ENCODE measurements at places on chromosomes 3 and 15. TPM values are rescaled to one million over a fixed set of nuclear protein-coding genes. Genes with fewer than 3 reads are reported as not detected.

CSTA gene
- total RNA-seq, result not detected

- peak overlapping the region; percentile 50 for H3K27ac ChIP-seq
- H3K4me3 ChIP-seq, result peak overlapping the region; percentile 9
- DNase-seq, result no peak
- no peaks in the 10 kb centered on the region for H3K27me3 ChIP-seq
- H3K36me3 ChIP-seq, result no peaks in the 10 kb centered on the region
These were observed 18.2 kb downstream of the PIF1 start for GRCh38 chr15:64807051-64807749.

GHSR gene
- total RNA-seq, result 0.37 TPM

DNA sequence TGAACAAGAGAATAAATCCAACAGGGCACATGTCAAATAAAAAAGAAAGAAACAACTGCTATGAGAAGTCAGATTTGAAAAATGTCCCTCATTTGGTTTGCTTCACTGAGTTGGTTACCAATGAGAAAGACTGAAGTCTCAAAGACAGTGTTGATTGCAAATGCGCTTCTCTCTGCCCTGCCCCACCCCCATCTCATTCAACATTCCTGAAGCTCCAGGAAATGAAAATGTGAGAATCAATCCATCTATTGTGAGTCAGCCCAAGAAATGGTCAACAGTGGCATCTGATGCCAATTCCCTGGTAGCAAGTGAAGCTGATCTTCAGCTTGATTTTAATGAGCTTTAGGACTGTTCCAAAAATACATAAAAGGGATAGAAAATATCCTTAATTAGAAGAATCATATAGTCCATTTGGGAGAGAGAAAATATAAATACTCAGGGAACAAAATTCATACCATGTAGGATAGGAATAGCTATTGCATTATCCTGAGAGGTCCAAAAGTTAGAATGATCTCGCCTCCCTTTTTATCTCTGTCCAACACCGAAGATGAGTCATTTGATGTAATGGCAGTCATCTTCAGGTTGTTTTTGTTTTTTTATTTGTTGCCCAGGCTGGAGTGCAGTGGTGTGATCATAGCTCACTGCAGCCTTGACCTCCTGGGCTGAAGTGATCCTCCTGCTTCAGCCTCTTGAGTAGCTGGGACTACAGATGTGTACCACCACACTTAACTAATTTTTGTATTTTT, 200.3 kb upstream of the UMPS start:
- no peaks in the 10 kb centered on the region for H3K4me1 ChIP-seq
- no peak overlapping the region for H3K27ac ChIP-seq
- H3K4me3 ChIP-seq, result no peak overlapping the region
- no peaks in the 10 kb centered on the region for H3K27me3 ChIP-seq

- H3K36me3 ChIP-seq, result peaks cover 18% of the 10 kb centered on the region
- no peak overlapping the region for H3K27ac ChIP-seq
- no peaks in the 10 kb centered on the region for H3K4me1 ChIP-seq
- H3K27me3 ChIP-seq, result no peaks in the 10 kb centered on the region
- no peak overlapping the region for H3K4me3 ChIP-seq
These were observed 79.8 kb downstream of the RFTN1 start for GRCh38 chr3:16433701-16434151.

DNA sequence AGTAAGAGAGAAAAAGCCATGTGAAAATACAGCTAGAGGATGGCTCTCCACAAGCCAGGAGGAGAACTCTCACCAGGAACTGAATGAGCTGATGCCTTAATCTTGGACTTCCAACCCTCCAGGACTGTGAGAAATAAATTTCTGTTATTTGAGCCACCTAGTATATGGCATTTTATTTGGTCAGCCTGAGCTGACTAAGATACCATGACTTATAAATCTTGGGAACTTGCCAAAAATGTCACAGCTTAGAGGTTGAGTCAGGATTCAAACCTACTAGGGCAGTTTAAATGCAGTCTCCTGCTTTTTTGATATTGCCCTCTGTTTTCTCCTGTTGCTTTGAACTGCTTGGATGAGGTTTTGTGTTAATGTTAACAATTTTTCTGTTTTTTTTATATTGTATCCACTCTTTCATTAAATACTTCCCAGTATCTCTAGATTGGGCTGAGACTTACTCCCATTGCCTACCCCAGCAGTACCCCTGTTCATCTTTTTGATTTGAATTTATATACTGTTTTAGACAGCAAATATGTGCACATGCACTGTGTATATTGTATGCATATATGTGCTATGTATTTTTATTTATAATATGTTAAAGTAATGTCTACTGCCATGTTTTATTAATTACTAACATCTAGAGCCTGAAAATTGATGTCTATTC, 1223.2 kb downstream of the OTOL1 start:
- no peaks in the 10 kb centered on the region for H3K4me1 ChIP-seq
- H3K27me3 ChIP-seq, result no peaks in the 10 kb centered on the region
- peak; percentile 14 for DNase-seq
- no peak overlapping the region for H3K27ac ChIP-seq
- no peaks in the 10 kb centered on the region for H3K36me3 ChIP-seq

DNA sequence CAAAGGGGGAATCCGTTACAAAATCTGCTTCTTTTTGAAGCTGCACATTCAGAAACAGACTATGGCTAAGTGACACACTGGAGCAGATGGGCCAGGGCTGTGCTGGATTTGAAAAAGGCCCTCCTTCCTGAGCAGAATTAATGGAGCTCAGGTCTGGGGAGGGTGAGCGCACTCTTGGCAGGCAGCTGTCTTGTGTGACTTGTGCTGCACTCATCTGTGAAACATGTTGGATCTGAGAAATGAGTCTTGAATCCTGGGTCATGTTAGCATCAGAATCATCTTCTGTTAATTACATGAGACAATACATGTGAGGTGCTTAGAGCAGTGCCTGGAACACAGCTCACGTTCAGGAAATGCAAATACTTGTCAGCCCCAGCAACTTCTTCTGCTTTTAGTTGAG, 219.6 kb downstream of the THSD4 start:
- no peak overlapping the region for H3K4me3 ChIP-seq
- H3K4me1 ChIP-seq, result peaks cover 15% of the 10 kb centered on the region
- H3K27me3 ChIP-seq, result no peaks in the 10 kb centered on the region
- no peaks in the 10 kb centered on the region for H3K36me3 ChIP-seq
- H3K27ac ChIP-seq, result no peak overlapping the region

SLC27A2 gene
- total RNA-seq, result not detected

CCDC14 gene
- total RNA-seq, result 47.3 TPM

DUOXA2 gene
- total RNA-seq, result 119 TPM

- no peaks in the 10 kb centered on the region for H3K4me1 ChIP-seq
- no peaks in the 10 kb centered on the region for H3K36me3 ChIP-seq
- no peak overlapping the region for H3K27ac ChIP-seq
- H3K27me3 ChIP-seq, result peaks cover 4% of the 10 kb centered on the region
- DNase-seq, result no peak
- H3K4me3 ChIP-seq, result no peak overlapping the region
These were observed 17.6 kb upstream of the ISLR start for GRCh38 chr15:74155766-74156417.

GRCh38 chr3:112126511-112126911, 6.5 kb downstream of the GCSAM start:
- DNase-seq, result no peak
- no peak overlapping the region for H3K27ac ChIP-seq
- H3K36me3 ChIP-seq, result peaks cover 26% of the 10 kb centered on the region
- no peak overlapping the region for H3K4me3 ChIP-seq
- peaks cover 12% of the 10 kb centered on the region for H3K4me1 ChIP-seq

DNA sequence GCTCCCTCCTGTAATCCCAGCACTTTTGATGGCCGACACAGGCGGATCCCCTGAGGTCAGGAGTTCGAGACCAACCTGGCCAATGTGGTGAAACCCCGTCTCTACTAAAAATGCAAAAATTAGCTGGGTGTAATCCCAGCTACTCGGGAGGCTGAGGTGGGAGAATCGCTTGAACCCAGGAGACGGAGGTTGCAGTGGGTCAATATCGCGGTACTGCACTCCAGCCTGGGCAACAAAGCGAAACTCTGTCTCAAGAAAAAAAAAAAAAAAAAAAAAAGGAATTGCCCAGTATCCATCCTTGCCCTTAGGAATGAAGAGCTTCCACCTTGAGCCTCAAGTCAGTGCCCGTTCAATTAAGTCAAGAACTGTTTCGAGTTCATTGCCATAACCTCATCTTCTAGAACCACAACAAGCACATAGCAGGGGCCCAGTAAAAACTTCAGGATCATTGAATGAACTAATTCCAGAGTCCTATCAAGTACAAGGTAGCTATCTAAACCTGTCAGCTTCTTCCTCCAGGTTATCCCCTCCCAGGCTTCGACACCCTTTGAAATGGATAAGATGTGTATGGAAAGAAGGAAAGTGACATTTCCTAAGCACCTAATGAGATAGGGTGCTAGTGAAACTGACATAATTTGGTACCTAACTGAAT, 826 bp downstream of the DBR1 start:
- H3K4me1 ChIP-seq, result peaks cover 39% of the 10 kb centered on the region
- H3K27ac ChIP-seq, result no peak overlapping the region
- H3K36me3 ChIP-seq, result peaks cover 29% of the 10 kb centered on the region
- no peaks in the 10 kb centered on the region for H3K27me3 ChIP-seq
- no peak for DNase-seq

GNAT1 gene
- not detected for total RNA-seq

GRCh38 chr3:177465257-177465642, 268.0 kb upstream of the TBL1XR1 start:
- DNase-seq, result peak; percentile 59
- peaks cover 43% of the 10 kb centered on the region for H3K4me1 ChIP-seq
- no peaks in the 10 kb centered on the region for H3K36me3 ChIP-seq
- H3K27me3 ChIP-seq, result no peaks in the 10 kb centered on the region

DNA sequence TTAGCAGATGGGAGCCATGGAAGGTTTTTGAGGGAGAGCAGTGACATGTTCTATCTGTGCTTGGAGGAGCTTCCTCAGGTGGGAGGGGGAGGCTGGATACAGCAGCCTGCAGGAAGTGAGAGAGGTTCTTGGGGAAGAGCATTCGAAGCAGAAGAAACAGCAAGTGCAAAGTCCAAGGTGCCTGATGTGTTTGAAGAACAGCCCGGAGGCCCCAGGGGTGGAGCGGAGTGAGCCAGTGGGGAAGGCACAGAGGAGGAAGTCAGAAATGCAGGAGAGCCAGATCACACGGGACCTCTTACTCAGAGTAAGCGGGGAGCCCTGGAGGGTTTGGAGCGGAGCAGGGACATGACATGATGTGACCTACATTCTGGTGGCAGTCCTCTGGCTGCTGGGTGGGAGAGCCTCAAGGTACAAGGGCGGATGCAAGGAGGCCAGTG, 10.8 kb downstream of the ITGA11 start:
- H3K4me1 ChIP-seq, result peaks cover 40% of the 10 kb centered on the region
- H3K4me3 ChIP-seq, result no peak overlapping the region
- no peaks in the 10 kb centered on the region for H3K27me3 ChIP-seq
- H3K27ac ChIP-seq, result no peak overlapping the region

TJP1 gene
- 167 TPM for total RNA-seq

- H3K27me3 ChIP-seq, result no peaks in the 10 kb centered on the region
- no peak overlapping the region for H3K4me3 ChIP-seq
- no peak for DNase-seq
- H3K36me3 ChIP-seq, result no peaks in the 10 kb centered on the region
These were observed 47.2 kb upstream of the MME start for GRCh38 chr3:155032918-155033317.

GOLGA6A gene
- total RNA-seq, result not detected

Data from stomach (tissue), 19 donors.